Suprapubic skin (tissue), 4 donors: ENCODE measurements at places on chromosomes 11 and 22. TPM values are rescaled to one million over a fixed set of nuclear protein-coding genes. Genes with fewer than 3 reads are reported as not detected.
A peak's percentile ranks its signal among the peaks of the same experiment; 100 is the strongest.

DNA sequence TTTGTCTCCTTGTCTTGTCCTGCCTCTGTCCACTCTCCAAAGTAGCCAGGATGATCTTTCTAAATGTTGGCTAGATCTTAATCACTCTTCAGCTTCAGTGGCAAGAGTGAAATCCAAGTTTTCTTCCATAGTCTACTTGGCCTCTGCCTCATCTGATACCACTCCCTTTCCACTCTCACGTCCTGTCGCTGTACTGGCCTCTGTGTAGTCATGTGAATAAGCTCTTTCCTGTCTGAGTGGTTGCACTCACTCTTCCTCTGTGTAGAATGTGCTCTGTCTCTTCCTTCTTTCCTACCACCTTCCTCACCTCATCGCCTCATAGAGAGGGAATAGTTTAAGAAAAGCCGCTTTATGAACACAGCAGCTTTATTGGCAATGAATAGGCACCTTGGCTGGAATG is 86.5 kb downstream of the WNT11 start:
- peaks cover 4% of the 10 kb centered on the region for H3K36me3 ChIP-seq
- H3K27me3 ChIP-seq: no peaks in the 10 kb centered on the region
- DNase-seq: no peak

DNA sequence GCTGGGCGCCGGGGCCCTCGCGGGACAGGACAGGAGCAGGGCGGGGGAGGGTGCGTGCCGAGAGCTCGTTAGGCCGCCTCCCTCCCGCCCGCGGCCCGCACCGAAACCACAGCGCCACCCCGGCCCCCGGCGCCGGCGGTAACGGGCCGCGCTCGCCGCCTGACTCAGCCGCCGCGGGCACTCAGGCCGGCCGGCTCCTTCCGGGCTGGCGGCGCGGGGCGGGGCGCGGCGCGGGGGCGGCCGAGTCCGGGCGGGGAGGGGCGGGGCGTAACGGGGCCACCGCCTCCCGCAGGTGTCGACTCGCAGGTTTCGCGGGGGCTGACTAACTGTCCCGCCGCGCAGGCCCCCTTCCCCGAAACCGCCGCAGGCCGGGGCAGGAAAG is at the start of gene AP5B1:
TSS of gene AP5B1 (minus strand) at position 207 of the 382 bp plus-strand sequence. CDS start 385 bp downstream, outside the sequence.
- DNase-seq: peak; percentile 75
- peaks cover 54% of the 10 kb centered on the region for H3K4me1 ChIP-seq
- peak within 1 kb of the TSS; percentile 91 for H3K27ac ChIP-seq
- H3K27me3 ChIP-seq: peaks cover under 1% of the 10 kb centered on the region
- H3K4me3 ChIP-seq: peak within 1 kb of the TSS; percentile 77
- peaks cover 22% of the 10 kb centered on the region for H3K36me3 ChIP-seq

DNA sequence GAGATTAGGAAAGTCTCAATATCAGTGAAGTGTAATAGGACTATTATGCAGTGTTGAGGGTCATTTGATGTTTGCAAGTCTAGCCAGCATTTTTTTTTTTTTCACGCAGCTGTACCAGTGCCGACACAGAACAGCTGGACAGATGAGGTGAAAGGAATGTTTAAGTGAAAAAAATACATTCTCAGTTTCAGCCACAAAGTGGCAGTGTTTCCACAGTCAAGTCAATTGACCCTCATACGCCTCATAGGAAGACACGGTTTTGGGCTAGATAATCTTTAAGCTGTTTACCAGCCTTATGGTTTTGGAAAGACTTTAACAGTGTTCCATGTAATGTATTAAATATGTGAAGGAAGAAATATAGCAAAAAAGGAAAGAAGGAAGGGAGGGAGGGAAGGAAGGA is 349.9 kb upstream of the ANO3 start:
- no peak for DNase-seq
- no peaks in the 10 kb centered on the region for H3K4me1 ChIP-seq
- no peak overlapping the region for H3K4me3 ChIP-seq
- H3K27ac ChIP-seq: no peak overlapping the region

ACTN3 gene
- total RNA-seq: not detected

RCOR2 gene
- total RNA-seq: 0.34 TPM

- no peak overlapping the region for H3K4me3 ChIP-seq
- H3K36me3 ChIP-seq: no peaks in the 10 kb centered on the region
- H3K4me1 ChIP-seq: peaks cover 15% of the 10 kb centered on the region
- peaks cover 25% of the 10 kb centered on the region for H3K27me3 ChIP-seq
These were observed 62.0 kb downstream of the IGF2 start for GRCh38 chr11:2077061-2077802.

GRCh38 chr11:95503047-95503446 is 272.0 kb upstream of the SESN3 start:
- no peak overlapping the region for H3K27ac ChIP-seq
- no peak for DNase-seq
- H3K27me3 ChIP-seq: no peaks in the 10 kb centered on the region

- H3K27ac ChIP-seq: no peak overlapping the region
- peaks cover 4% of the 10 kb centered on the region for H3K4me1 ChIP-seq
- H3K4me3 ChIP-seq: no peak overlapping the region
- H3K27me3 ChIP-seq: no peaks in the 10 kb centered on the region
- no peaks in the 10 kb centered on the region for H3K36me3 ChIP-seq
These were observed 286.7 kb upstream of the CCDC90B start for GRCh38 chr11:83572581-83573496.

ATP6V1E1 gene
- 115 TPM for total RNA-seq

SSTR3 gene
- total RNA-seq: not detected

GRCh38 chr11:44192462-44193100 is 97.1 kb downstream of the EXT2 start:
- no peak for DNase-seq
- H3K4me1 ChIP-seq: peaks cover 5% of the 10 kb centered on the region
- no peaks in the 10 kb centered on the region for H3K27me3 ChIP-seq
- no peak overlapping the region for H3K4me3 ChIP-seq
- H3K36me3 ChIP-seq: peaks cover 7% of the 10 kb centered on the region
- H3K27ac ChIP-seq: no peak overlapping the region

OR8G5 gene
- not detected for total RNA-seq

DNA sequence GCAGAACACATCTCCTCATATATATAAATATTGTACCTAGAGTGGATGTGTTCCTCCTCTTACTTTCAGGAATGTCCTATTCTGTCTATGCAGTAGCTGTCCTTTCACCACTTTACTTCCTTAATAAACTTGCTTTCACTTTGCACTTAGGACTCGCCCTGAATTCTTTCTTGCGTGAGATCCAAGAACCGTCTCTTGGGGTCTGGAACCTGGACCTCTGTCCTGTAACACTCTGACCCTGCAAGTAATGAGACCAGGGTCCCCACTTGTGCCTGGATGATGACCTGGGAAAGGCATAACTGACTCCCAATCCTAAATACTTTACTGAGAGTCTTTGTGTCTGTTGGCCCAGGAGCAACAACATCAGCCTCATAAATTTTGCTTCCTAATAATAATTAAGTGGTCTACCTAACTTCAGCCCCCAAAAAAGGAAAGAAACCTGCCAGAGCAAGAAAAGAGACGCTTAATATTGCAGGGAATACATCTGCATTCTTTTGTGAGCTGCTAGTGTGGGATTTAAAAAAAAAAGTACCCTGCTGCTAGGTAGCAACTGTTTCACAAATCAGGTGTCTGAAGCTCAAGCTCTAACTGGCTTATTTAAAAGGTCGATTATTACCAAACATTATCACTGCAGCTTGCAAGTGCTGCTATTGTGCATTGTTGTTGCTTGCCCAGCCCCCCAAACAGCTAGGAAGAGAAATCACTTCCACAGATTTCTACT is 69.3 kb downstream of the FAM168A start:
- peaks cover 32% of the 10 kb centered on the region for H3K4me1 ChIP-seq
- no peaks in the 10 kb centered on the region for H3K36me3 ChIP-seq
- peak overlapping the region; percentile 37 for H3K4me3 ChIP-seq
- DNase-seq: no peak
- H3K27ac ChIP-seq: peak overlapping the region; percentile 62

DNA sequence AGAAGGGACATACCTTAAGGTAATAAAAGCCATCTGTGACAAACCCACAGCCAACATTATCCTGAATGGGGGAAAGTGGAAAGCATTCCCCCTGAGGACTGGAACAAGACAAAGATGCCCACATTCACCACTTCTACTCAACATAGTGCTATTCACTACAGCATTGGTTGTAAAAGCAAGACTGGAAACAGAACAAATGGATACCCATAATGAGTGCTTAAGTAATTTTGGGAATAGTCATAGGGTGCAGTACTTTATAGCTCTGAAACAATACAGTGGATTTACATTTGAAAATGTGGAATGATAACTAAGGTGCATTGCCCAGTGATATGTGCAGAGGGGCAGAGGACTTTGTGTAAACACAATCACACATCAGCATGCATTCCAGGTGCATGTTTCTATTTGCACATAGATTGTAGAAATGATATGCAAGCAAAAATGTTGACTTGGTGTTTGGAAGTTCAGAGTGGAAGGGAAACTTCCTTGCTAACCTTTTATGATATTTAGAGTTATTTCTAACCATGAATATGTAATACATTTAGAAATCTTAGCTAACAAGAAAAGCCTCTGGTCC is 112.3 kb downstream of the IGLL1 start:
- DNase-seq: no peak
- H3K4me3 ChIP-seq: no peak overlapping the region
- no peak overlapping the region for H3K27ac ChIP-seq
- H3K27me3 ChIP-seq: no peaks in the 10 kb centered on the region
- no peaks in the 10 kb centered on the region for H3K36me3 ChIP-seq
- H3K4me1 ChIP-seq: no peaks in the 10 kb centered on the region

DNA sequence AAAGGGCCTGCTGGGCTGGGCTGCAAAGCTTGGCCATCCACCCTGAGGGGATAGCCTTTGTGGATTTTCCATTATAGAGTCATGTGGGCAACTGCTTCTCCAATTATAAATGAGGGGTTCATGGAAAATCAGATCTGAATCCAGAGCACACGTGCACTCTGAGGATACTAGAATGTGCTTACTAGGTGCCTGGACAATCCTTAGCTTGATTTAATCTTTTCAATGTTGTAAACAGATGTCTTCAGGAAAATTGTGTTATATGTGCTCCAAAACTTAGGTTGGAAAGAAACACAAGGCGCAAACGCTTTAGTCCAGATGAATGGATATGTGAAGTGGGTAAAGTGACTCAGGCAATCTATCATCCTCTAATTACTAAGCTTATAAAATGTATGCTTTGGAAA is 92.0 kb downstream of the SLC17A6 start:
- H3K4me3 ChIP-seq: no peak overlapping the region
- peaks cover 2% of the 10 kb centered on the region for H3K27me3 ChIP-seq
- no peak overlapping the region for H3K27ac ChIP-seq
- peaks cover 6% of the 10 kb centered on the region for H3K4me1 ChIP-seq
- no peaks in the 10 kb centered on the region for H3K36me3 ChIP-seq
- DNase-seq: no peak

GRCh38 chr11:42901084-42901483 is 410.7 kb upstream of the API5 start:
- H3K4me3 ChIP-seq: no peak overlapping the region
- no peaks in the 10 kb centered on the region for H3K27me3 ChIP-seq
- no peaks in the 10 kb centered on the region for H3K36me3 ChIP-seq
- no peak overlapping the region for H3K27ac ChIP-seq
- H3K4me1 ChIP-seq: no peaks in the 10 kb centered on the region

DNA sequence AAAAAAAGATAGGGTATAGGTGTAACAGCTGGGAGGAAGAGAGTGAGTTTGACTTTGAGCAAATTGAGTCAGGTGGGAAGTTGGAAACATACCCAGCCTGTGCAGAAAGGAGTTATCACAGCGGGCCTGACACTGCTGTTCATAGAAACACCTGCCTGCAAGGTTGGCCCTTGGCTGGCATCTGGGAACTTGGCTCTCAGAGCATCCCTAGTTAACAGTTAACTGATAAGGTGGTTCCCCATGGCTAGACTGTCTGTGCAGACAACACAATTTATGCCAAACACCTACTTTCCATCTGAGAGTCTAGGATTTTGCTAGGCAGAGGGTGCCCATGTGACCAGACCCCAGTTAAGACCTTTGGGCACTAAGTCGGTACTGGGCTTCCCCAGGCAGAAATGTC is 31.4 kb downstream of the ADAMTS8 start:
- H3K27ac ChIP-seq: no peak overlapping the region
- H3K4me1 ChIP-seq: peaks cover 8% of the 10 kb centered on the region
- no peaks in the 10 kb centered on the region for H3K27me3 ChIP-seq
- no peak for DNase-seq
- no peak overlapping the region for H3K4me3 ChIP-seq

MS4A15 gene
- total RNA-seq: not detected

- no peak for DNase-seq
- peaks cover 21% of the 10 kb centered on the region for H3K27me3 ChIP-seq
- peak overlapping the region; percentile 85 for H3K4me3 ChIP-seq
- peak overlapping the region; percentile 67 for H3K27ac ChIP-seq
These were observed 347 bp downstream of the MN1 start for GRCh38 chr22:27801202-27801615.

GPR83 gene
- 0.30 TPM for total RNA-seq

GRCh38 chr22:37734402-37734700 is 37.5 kb downstream of the TRIOBP start:
- H3K27me3 ChIP-seq: no peaks in the 10 kb centered on the region
- no peak overlapping the region for H3K27ac ChIP-seq
- H3K4me3 ChIP-seq: no peak overlapping the region
- H3K4me1 ChIP-seq: peaks cover 9% of the 10 kb centered on the region
- H3K36me3 ChIP-seq: no peaks in the 10 kb centered on the region

GRCh38 chr11:86558841-86559240 is 113.6 kb downstream of the ME3 start:
- H3K27ac ChIP-seq: peak overlapping the region; percentile 77
- H3K36me3 ChIP-seq: no peaks in the 10 kb centered on the region
- no peaks in the 10 kb centered on the region for H3K27me3 ChIP-seq

GRCh38 chr11:75219869-75220268 is 20.7 kb upstream of the TPBGL start:
- no peaks in the 10 kb centered on the region for H3K36me3 ChIP-seq
- H3K27ac ChIP-seq: no peak overlapping the region
- H3K27me3 ChIP-seq: no peaks in the 10 kb centered on the region
- no peaks in the 10 kb centered on the region for H3K4me1 ChIP-seq
- no peak for DNase-seq

LRRN4CL gene
- 5.4 TPM for total RNA-seq

- H3K27ac ChIP-seq: peak overlapping the region; percentile 66
- no peaks in the 10 kb centered on the region for H3K36me3 ChIP-seq
- DNase-seq: no peak
- peak overlapping the region; percentile 41 for H3K4me3 ChIP-seq
These were observed 34.0 kb downstream of the AMBRA1 start for GRCh38 chr11:46559815-46560214.

DNA sequence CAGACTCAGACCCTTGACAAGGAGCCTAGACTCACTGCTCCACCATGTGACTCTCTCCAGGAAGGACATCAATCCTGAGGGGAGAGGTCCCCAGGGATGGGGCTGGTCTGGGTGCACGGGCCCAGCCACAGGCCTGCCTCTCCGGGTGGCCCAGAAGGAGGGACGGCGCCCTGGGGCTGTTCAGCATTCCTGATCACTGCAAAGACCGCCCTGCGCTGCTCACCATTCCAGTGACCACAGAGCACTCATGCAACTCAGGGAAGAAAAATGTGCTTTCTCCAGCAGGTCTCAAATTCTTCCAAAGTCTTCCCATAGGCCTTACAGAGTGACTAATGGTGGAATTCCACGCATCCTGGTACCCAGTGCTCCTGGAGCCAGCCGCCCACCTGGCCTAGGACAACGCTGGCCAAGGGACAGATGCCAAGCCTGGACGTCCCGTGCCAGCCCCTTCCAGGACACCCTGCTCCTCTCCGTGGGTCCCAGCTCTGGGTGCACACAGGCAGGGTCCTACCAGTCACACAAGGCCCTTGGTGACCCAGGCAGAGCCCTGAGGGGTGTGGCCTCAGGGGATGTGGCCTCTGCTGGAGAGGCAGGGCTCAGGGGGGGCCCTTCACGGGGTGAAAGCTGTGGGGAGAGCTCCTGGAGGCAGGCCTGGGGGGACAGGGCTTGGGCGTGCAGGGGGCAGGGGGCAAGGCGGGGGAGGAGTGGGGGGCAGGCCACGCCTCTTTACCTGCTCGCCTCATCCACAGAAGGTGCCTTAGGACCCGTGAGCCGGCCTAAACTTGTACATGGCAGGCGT is 178.8 kb downstream of the IGLL1 start:
- H3K4me3 ChIP-seq: no peak overlapping the region
- H3K27me3 ChIP-seq: peaks cover 29% of the 10 kb centered on the region
- DNase-seq: peak; percentile 66
- no peak overlapping the region for H3K27ac ChIP-seq
